ENCODE measurements at places on chromosomes 13 and 19.

- DNase-seq = no peak
These were observed 1.2 kb downstream of the MED26 start for GRCh38 chr19:16626796-16627192.

GRCh38 chr13:39403106-39403505, 199.9 kb downstream of the LHFPL6 start:
- no peak for DNase-seq

DNA sequence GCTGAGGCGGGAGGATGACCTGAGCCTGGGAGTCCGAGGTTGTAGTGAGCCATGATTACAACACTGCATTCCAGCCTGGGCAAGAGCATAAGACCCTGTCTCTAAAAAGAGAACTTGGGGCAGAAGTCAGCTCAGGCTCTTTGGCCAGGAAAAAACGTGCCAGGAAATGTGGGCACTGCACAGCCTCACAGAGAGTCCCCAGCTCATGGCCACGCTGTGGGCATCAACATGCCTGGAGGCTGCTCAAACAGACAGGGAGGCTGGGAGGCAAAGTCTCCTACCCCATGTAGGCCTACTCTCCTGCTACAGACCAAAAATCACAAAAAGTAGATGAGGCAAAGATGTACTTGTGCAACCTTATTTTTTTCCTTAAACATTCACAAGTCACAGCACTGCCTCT, 49.4 kb downstream of the PEPD start:
- DNase-seq = no peak

DNA sequence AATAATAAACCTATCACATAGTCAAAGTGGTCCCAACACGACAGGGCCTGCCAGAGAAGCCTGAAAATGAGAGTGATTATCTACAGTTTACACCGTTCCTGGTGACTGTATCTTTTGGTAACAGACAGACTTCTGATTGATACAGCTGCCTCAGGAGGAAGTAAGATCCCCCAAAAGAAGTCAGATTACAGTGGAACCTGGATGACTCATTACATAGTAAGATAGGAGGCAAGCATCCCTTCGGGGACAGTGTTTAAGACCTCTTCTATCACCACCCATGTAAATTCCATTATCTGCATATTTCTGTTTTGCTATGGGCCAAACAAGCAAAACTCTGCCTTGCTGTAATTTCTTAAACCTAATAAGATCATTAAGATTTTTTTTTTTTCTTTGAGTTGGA, 44.0 kb upstream of the FLT1 start:
- no peak for DNase-seq

DNA sequence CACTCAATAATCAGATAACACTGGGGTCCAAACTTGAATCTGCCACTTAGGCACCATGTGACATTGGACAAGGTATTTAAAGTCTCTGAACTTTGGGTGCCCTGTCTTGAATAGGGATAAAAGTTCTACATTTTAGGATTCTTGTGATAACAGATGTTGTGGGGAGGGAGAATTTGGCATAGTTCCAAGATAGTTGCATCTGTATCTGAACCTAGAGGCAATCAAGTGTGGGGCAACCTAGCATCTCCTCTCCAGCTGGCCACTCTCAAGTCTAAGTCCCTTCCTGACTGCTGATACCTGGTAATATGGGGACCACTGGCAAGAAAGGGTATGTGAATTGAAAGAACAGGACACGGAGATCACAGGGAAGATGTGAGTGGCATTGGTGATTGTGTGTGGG, 256.1 kb downstream of the FOXO1 start:
- no peak for DNase-seq

- no peak for DNase-seq
These were observed 67.6 kb downstream of the COL4A2 start for GRCh38 chr13:110374431-110375370.
